Activated CD4-positive, alpha-beta T cell treated with anti-CD3 and anti-CD28 coated beads, Interleukin-2, Interleukin-4, amounts not matched to agents 100 ng/mL and 50 ng/mL, durations not matched to agents 16 hours and 8 hours (primary cell): ENCODE measurements at places on chromosomes 3 and 15.

- DNase-seq: no peak
These were observed 14.6 kb downstream of the MAP2K5 start for GRCh38 chr15:67556976-67557570.

DNA sequence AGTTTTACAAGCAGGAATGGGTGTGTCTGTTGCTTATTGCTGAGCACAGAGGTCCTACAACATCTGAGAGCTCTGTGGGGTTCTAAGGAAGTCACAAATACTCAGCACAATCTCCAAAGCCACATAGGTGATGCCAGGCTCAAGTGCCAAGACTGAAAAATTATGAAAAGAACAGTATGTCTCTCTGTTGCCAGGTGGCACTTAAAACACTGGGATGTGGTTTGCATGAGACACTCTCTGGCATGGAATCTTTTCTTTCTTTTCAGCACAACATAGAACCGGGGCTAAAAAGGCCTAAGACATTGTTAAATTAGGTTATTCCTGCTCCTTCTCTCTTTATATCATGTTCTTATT lies 127.3 kb upstream of the PRICKLE2 start:
- no peak for DNase-seq

DNA sequence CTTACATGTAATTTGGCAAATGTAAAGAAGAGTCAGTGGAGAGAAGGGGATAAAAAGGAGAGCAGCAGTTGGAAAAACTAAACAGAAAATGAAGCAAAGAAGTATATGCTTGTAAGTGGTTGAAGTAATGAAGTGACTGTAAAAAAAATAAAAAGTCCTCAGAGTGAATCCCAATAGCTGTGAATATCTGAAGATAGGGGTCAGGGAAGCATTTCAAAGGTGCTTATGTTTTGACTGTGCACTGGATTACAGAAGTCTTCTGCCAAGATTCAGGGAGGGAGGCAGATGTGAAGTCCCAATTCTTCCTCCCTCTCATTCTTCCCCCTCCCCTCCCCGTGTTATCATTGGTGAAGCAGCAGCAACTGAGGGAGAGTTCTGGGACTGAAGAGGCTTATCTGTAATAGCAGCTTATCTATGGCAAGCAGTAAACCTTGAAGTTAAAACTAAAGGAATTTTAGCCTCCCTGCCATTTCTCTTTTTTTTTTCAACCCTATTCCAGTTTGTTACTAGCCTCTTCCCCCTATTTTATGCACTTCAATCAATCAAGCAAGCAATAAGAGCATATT lies 597.9 kb downstream of the IGSF11 start:
- DNase-seq: no peak

GRCh38 chr15:34808016-34808415 lies 12.7 kb upstream of the ACTC1 start:
- DNase-seq: no peak

GRCh38 chr3:169218314-169218983 lies 445.1 kb downstream of the MECOM start:
- no peak for DNase-seq
